ENCODE measurements at places on chromosomes 16 and 17.

GRCh38 chr16:49280105-49280741 lies 1.4 kb downstream of the CBLN1 start:
- DNase-seq = no peak

DNA sequence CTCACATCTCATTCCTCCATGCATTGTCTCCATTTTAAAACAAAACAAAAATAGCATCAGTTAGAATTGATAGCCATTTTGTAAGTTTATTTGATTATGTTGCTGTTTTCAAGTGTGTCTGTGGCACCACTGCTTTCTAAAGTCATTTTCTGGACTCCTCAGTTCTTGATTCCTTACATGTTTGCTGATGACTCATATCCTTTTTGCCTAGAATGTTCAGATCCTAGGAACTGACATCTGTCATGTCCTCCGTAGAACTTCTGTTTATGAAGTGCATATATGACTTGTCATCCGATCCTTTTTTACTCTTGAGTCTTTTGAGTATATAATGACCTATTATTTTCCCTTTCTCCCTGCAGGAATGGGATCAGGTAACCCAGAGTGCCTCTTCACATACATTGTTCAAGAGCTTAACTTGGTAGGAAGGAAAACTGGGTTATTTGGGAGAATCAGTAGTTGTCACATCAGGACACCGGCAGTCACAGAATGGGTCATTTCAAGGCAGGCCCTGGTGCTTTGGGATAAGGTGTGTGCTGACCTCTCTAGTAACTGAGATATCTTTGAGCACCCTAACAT lies 69.2 kb downstream of the MAP2K4 start:
- DNase-seq = peak; percentile 11

GRCh38 chr16:56257666-56258342 lies 66.5 kb downstream of the GNAO1 start:
- no peak for DNase-seq

DNA sequence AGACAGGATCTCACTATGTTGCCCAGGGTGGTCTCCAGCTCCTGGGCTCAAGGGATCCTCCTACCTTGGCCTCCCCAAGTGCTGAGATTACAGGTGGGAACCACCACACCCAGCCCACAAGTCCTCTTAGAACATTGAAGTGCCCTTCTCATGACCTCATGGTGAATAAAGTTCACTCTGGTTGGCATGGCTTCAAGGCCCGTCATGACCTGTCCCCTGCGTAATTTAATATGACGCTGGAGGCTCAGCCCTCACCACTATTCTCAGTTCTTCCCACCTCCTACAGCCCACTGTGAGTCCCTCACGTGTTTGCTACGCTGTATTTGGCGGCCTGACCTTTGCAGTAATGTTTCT lies 1.9 kb downstream of the ENDOV start:
- no peak for DNase-seq

- no peak for DNase-seq
These were observed 2.2 kb upstream of the KRT33A start for GRCh38 chr17:41352597-41353366.
